Osteoblast (primary cell): ENCODE measurements at places on chromosomes 16 and 17. TPM values are rescaled to one million over a fixed set of nuclear protein-coding genes. Genes with fewer than 3 reads are reported as not detected.

Gene PNMT
- total RNA-seq = not detected in 2 replicates

Gene MAPT
- total RNA-seq = 0.29 and 0.36 TPM in 2 replicates

Gene ALOX12
- total RNA-seq = not detected in 2 replicates

Gene ZP2
- total RNA-seq = not detected in 2 replicates

Gene CLEC19A
- not detected in 2 replicates for total RNA-seq

Gene SYCE1L
- total RNA-seq = not detected in 2 replicates

Gene CTRB2
- total RNA-seq = not detected in 2 replicates

Gene TRPV2
- total RNA-seq = 62.5 and 71.3 TPM in 2 replicates

Gene TP53TG3
- 0.36 TPM in 1 of 2 replicates, not detected in the other for total RNA-seq

Gene GNGT2
- total RNA-seq = not detected in 2 replicates

Gene TLK2
- total RNA-seq = 51.3 and 52.8 TPM in 2 replicates

Gene CA5A
- total RNA-seq = not detected in 2 replicates

Gene SEZ6
- total RNA-seq = not detected in 2 replicates

Gene PRAC1
- total RNA-seq = 0.88 TPM in 1 of 2 replicates, not detected in the other

Gene MILR1
- total RNA-seq = 12.3 and 27.7 TPM in 2 replicates

Gene USP43
- total RNA-seq = under 0.01 and 0.36 TPM in 2 replicates

Gene APOH
- not detected in 2 replicates for total RNA-seq

Gene NPW
- not detected in 2 replicates for total RNA-seq

Gene MYH2
- not detected in 2 replicates for total RNA-seq
